Epithelial cell of alveolus of lung (primary cell): ENCODE measurements at places on chromosomes 13 and 19. TPM values are rescaled to one million over a fixed set of nuclear protein-coding genes. Genes with fewer than 3 reads are reported as not detected.

ZNF723 gene
- total RNA-seq, result not detected in 2 replicates

PCDH20 gene
- 0.39 and 11.4 TPM in 2 replicates for total RNA-seq

GJB2 gene
- 0.24 and 0.78 TPM in 2 replicates for total RNA-seq

LILRB3 gene
- total RNA-seq, result not detected in 2 replicates
